Urinary bladder (tissue), 4 donors: ENCODE measurements at places on chromosomes 7 and 10. TPM values are rescaled to one million over a fixed set of nuclear protein-coding genes. Genes with fewer than 3 reads are reported as not detected.

DNA sequence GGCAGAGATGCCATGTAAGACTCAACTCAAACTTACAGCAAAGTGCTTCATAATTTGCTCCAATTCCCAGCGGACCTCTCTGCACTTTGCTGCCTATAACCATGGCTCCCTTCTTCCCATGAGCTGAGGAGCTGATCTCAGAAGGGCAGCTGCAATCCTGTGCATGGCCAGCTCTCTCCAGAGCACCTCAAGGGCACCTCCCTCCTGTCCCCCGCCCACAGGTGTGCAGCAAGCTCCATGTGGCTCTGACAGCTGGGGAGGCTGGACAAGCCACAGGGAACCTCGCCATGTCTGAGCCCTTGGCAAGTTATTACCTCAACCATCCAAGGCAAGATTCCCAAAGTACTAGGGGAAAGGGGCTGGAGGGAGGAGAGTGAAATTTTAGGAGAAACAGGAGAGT is 61.1 kb upstream of the DDC start:
- no peak for DNase-seq

GRCh38 chr10:133318494-133319127 is 9.9 kb downstream of the ZNF511 start:
- no peak for DNase-seq

- no peak for DNase-seq
These were observed 62.8 kb downstream of the ADARB2 start for GRCh38 chr10:1674501-1674900.

DNA sequence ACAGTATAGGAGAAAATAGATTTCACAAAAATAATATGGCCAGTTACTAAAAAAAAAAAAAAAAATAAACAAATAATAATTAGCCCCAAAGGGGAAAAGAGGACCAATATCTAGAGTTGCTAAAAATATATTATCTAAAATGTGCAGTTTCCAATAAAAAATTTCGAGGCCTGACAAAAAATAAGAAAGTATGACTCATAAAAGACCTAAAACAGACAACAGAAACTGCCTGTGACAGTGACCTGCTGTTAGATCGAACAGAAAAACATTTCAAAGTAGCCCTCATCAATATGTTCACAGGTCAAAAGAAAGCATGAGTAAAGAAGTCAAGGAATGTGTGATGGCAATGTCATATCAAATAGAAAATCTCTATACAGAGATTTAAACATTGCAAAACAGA is 11.8 kb upstream of the TSPAN12 start:
- DNase-seq = no peak

DNA sequence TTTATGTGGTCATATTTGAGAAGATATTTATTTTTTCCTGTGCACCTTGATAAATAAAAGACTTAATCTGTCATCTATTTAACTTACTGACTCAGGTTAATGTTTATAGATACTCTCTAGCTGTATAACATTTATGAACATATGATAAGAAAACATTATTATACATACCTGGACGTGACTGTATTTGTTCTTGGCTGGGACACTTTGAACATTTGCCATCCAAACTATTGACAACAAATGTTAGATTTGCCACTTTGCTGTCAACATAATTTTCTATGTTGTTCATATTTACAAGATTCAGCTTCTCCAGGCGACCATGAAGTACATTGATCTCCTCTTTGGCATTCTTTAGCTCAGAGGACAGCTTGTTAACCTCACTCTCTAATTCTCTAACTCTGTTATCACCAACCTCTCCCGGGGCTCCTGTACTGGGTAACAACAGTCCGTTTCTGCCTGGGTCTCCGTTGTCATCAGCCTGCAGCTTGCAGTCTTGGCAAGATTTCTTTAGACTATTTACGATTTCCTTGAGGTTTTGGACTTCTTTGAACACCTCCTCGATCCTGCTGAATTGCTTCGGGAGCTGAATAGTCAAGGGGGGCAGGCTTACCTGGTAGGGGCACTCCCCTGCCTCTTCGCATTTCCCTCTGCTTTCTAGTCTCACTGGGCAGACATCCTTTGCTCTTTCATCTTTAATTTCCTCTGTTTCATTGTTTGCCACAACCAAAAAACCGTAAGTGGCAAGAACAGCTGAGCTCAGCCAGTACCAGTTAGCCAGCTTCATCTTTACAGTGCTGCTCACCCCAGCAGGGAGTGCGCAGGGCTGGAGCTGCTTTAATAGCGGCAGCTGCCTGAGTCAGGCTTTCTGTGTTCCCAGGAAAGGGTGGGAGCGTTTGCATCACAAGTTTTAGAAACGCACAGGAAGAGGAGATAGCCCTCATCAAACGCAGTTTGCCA is at the start of gene FGL2:
Gene FGL2, minus strand, starts transcription at position 807 of the 954 bp plus-strand sequence. Its CDS starts 26 bp downstream, at position 781.
- peak; percentile 13 for DNase-seq

MPP7 gene
- polyA plus RNA-seq = 14.2 TPM

DNA sequence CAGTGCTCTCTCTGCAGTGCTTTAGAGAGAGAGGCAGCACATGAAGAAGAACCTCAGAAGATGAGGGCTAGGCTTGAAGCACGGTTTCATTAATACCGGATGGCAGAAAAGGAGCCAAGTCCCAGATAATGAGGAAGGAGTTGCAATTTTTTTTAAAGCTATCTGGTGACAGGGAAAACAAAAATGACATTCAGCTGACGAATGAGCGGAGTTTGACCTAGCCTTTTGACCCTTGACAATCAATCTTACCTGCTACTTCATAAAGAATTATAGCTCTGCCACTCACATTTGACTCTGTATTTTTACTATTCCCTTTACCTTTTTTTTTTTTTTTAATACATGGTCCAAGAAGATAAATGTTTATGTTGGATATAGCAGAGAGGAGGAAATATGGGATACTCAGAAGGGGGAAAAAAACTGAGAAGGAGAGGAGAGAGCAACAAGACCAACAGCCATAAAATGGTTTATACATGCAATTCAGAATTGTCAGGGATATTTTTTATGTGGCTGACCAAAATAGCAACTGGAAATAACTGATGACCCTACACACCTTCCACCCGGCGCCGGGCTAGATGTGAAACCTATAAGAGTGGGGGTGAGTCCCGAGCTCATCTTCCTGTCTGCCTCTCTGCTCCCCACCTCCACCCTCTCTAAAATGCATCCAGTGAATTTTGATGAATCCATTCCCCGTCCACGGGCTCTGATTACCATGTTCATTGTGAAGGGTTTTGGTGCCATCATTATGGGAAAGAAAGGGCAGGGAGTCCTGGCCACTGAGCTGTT is 274.4 kb upstream of the YAE1 start:
- DNase-seq = no peak

GRCh38 chr7:151506901-151507382 is 12.8 kb downstream of the RHEB start:
- no peak for DNase-seq

TMEM184A gene
- polyA plus RNA-seq = 6.7 TPM

DNA sequence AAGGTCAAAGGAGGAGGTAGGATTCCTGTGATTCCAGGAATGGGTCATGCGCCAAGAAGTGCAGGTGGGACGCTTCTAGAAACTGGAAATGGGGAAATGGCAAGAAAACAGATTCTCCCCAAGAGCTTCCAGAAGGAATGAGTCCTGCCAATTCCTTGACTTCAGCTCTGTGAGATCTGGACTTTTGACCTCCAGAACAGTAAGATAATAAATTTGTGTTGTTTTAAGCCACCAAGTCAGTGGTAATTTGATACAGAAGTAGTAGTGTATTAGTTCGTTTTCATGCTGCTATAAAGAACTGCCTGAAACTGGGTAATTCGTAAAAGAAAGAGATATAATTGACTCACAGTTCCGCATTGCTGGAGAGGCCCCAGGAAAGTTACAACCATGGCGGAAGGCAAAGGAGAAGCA is 178.6 kb upstream of the GALNT17 start:
- DNase-seq = peak; percentile 28
